ENCODE measurements at places on chromosomes 3 and 15.

DNA sequence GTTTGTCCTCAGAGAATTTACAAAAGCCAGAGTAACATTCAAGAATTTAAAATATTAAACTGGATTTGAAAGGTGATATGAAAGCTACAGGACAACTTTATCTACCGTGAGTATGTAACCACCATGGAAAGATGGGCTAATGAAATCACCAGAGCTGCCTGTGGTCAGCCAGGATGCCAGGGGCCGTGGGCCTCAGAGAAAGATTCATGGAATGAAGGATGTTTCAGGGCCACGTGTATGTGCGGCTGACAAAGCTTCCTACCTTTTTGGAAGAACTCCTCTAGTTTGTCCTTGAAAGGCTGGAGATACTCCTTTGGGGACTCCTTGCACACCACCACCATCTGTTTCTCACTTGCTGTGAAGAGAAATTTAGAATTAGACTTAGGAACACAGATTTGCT, 138.9 kb downstream of the GREM1 start:
- DNase-seq = no peak

- DNase-seq = no peak
Measured at GRCh38 chr3:196327405-196327804, 9.4 kb upstream of the DYNLT2B start.

DNA sequence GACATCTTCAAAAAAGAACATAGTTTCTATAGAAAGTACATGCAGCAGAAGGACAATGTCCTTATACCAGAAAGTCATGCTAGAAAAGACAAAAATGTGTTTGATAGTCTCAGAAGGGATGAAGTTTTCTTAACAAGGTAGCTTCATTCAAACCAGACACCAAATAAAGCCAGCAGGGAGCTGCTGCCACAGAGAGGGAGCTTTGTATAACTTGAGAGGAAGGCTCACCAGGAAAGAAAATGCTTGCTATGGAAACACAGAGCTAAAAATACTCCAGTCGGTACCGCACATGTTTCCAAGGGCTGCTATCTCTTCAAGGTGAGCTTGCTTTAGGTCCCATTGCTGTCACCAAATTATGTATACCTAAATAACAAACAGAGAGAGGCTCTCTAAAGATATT, 1074.8 kb upstream of the ALCAM start:
- DNase-seq = no peak

DNA sequence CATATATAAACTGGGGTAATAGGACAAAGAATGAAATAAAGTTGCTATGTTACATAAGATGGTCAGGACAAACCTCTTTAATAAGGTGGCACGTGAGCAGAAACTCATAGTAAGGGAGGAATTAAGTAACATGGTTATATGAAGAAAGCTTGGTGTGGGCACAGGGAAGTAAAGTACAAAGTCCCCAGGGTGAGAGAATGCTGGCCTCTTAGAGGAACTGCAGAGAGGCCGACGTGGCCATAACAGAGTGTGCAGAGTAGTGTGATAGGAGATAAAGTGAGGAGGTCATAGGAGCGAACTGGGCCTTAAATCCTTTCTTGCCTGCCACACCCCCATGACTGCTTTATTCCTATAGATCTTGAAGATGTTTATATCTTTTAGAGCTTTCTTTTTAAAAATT, 17.4 kb upstream of the RBMS3 start:
- DNase-seq = no peak

DNA sequence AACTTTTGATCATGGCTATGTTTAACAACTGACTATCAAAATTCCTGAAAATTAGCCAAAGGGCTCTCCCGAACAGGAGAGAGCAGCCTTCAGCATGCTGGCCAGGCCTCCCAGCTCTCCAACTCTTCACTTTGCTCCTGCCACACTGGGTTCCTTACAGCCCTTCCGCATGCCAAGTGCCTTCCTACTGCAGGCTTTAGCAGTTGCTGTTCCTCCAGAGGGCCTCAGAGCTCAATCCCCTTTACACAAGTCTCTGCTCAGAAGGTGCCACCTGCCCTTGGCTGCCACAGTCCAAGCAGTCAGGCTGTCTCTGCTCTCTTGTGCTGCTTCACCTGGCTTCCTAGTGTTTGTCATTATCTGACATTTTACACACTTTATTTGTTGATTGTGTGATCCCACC, 553.1 kb upstream of the PPP2R3A start:
- no peak for DNase-seq

DNA sequence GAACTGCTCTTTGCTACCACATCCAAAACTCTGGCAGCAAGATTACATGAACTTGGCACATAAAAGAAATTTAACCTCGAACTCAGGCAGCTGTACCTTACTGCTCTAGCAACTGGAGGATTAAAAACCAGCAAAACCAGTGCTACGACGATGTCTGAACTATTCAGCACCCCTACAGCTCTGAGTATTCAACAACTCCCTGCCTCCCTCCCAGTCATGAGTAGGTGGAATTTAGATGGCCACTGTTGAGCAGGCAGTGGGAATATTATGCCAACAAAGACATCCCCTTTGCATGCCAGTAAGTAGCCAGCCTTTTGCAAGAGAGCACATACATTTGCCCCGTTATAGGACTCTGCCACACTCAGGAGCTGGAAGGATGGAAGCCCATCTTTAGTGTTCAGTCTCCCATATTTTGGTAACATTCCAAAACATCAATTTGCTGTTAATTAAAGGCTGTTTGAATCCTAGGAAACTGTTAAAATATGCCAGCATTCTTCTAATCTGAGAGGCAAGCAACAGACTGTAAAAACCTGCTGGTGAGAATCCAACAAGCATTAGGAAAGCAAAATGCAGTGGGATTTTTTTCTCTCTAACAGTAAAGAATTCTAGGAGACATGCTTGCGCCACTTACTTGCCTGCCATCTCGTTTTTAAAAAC, 85.4 kb downstream of the ZNF385D start:
- no peak for DNase-seq

DNA sequence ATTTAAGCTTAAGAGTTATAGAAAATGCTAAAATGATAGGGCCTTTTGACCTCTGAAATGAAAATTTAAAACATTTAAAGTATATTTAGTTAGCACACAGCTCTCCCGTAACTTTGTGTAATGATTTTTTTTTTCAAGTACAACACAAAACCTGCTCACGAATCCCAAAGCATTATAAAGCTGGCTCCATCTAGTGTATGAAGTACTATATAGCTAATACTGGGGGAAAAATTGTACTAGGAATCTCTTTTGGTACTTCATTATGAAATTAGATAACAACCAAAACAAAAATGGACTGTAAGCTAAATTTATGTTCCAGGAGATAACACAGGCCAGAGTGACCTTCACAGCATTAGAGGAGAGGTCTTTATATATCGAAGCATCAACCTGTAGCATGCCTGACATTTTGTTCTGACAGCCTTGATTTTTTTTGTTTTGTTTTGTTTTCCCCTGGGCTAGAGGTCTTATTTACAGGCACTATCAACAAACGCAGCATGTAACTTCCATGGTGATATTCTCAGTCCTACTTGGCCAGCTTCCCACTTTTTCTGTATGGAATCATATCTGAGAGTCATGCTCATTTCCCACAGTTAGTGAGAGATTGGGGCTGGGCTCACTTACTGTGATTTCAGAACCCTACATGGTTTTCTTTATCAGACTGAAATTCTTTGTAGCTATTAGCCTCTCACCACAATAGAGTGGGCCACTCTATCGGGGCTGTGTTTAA, 116.3 kb downstream of the MITF start:
- DNase-seq = no peak

- DNase-seq = no peak
Measured at GRCh38 chr15:56699743-56700142, 33.6 kb downstream of the ZNF280D start.

DNA sequence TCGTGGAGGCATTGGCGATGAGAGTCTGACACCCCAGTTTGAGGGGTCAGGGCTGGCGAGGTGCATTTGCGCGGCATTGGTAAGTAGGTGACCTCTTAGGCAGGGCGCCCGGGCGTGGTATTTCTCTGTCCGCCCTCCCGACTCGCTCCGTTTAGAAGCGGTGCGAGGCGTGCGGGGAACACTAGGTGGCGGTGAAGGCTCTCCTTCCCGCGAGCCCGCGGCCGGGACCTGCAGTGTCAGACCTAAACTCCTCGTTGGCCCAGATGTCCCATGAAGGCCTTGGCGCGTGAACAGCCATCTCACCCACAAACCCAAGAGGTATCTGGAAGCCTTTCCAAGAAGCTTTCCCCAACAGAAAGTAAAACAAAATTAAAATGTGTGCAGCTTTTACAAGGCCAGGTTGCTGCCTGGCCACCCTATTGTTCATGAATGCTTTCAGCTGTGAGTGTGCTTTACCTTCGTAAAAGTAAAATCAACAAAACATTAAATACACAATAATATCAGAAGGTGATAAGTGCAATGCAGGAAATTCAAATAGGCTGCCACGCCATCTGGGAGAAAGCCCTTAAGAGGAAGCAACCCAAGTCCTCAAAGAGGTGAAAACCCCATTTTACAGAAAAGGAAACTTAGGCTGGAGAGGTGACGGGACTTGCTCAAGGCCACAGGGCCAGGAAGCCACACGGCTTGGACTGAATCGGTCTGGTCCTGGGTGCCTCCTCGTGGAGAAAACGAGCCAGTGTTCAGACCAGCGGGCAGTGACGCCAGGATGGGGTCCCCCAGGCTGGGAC, 120.3 kb downstream of the ETFA start:
- DNase-seq = no peak

GRCh38 chr3:107142171-107142570, 235.1 kb upstream of the CCDC54 start:
- DNase-seq = no peak

- DNase-seq = no peak
Measured at GRCh38 chr3:52128118-52128683, 26.0 kb downstream of the POC1A start.

DNA sequence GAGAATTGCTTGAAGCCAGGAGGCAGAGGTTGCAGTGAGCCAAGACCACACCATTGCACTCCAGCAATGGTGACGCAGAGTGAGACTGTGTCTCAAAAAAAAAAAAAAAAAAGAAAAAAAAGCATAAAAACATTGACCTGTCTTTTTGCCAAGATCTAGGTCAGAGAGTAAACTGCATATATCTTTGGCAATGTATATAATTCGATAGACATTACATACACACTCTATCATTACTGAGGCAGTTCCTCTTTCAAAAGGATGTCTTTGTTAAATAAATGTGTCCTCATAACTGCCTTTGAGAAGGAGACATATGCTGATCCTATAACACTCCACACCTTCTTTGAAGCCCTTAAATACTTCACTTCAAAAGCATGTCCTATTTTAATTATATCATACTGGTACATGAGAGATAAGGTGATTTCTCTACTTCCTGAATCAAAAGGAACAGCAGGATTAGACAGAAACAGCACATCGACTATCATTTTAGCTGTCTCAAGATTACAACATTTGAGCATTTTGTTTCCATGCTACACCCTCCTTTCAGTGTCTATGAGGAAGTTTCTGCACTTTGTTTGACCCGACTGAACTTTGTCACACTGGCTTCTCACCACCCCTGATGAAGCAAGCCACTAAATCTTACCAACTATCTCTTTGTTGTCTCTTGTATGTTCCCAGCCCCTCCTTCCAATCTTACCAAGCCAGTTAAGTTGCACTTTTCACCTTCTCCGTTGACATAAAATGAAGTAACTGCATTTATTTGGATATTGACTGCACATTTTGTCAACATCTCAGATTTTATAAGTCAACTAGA, 335.8 kb downstream of the MECOM start:
- DNase-seq = no peak

GRCh38 chr15:75456710-75457109, 5.2 kb upstream of the SIN3A start:
- DNase-seq = no peak

DNA sequence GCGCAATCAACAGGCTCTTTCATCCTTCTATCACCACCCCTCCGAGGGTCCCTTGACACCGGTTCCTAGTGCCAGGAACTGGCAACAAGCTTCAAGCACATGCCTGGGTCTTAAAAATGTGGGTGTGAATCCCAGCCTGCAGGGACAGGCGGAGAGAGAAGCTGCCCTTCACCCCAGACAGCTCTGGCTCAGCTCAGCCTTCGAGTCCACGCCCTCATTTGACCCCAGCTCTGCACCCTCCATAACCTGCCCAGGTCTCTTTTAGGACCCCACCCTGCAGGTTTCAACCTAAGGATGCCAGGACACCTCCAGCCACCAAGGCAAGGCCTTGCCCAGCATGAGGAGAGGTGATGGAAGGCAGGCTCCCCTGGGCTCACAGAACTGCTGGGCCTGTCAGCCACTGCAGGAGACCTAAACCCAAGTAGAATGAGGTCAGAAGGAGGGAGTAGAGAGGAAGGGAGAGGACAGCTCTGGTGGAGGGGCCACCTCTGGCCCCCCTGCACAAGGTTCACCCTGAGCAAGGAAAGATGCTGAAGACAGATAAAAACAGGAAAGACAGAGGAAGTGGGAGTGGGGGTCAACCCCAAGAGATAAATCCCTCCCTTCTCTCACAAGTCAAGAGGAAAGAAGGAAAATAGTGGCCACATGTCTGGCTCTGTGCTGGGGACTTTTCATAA, 2.6 kb upstream of the LOXL1 start:
- DNase-seq = no peak

DNA sequence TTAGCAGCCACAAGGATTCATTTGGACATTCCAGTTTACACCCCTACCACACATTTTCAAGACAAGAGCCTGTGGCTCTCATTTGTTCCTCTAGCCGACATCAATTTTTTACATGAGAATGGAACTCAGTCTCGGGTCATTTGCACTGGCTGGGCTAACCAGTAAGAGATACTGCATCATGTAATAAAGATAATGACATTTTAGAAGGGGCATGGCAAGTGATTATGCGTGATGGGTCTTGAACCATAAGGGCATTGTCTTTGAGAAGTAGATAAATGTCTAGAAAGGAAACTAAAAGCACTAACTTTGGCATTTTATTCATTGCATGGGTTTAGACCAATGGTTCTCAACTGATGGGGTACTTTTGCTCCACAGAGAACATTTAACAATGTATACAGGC, 146.0 kb upstream of the GRM7 start:
- DNase-seq = no peak

DNA sequence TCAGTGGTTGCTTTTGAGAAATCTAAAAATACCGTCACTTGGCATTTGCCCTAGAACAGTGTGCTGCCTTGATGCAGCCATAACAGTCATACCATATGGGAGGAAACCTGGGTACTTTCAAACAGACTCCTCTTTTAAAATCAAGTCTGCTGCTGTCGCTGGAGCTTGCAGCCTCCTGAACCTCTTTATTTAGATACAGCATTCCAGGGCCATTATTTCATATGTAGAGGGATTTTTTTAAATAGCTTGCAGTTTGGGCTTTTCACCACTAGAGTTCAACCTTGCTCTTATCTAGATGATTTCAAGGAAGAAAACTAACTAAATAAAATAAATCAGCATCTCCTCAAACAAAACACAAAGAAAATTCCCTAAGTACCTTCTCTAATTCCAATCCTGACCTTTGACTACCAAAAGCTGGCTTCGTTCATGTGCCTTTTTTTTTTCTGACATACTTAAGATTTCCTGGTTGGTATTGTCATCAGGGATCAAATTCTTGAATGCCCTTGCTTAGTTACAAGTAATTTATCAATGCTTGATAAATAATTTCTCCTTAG, 111.6 kb downstream of the KBTBD8 start:
- DNase-seq = no peak

GRCh38 chr15:88714782-88715372, 76.1 kb downstream of the ISG20 start:
- no peak for DNase-seq

- DNase-seq = no peak
Measured at GRCh38 chr3:136152176-136152843, 43.8 kb downstream of the MSL2 start.

Measured in NCI-H187 treated with DMSO at 0.1 percent for 48 hours (cell line).